Stimulated activated CD4-positive, alpha-beta T cell treated with anti-CD3 and anti-CD28 coated beads, TNF-alpha, amount 100 ng/mL, for 48 hours (primary cell): ENCODE measurements at places on chromosomes 3 and 15.

GRCh38 chr3:153980252-153980590, 141.0 kb upstream of the ARHGEF26 start:
- no peak for DNase-seq

GRCh38 chr3:148187296-148187695, 510.4 kb upstream of the AGTR1 start:
- no peak for DNase-seq

- DNase-seq: no peak
These were observed 31.1 kb upstream of the HHATL start for GRCh38 chr3:42733501-42734262.

DNA sequence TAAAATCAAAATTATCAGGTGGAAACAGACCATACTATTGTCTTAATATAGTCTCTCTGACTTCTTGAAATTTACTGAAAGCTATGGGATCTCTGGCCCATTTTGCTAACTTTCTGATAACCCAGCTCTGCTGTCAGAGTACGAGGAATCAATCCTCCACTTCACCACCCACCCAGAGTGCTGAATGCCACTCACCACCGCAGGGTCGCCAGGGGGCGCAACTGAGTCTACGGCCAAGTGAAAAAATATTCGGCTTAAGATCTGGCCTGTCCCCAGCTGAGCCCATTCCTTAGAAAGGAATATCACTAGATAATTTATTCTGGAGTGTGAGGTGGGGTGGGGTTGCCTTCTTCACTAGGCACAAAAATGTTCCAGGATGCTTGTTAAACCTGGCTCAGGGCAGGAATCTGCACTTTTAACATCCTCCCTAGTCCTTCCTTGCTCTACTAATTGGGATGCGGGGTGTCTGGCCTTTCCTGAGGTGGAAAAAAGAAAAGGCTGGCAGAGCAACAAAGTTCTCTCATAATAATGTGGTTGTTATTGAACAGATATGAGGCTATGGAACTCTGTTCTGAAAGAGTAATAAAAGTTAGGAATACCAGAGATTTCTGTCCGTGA, 520.6 kb downstream of the MFSD1 start:
- DNase-seq: peak; percentile 9

DNA sequence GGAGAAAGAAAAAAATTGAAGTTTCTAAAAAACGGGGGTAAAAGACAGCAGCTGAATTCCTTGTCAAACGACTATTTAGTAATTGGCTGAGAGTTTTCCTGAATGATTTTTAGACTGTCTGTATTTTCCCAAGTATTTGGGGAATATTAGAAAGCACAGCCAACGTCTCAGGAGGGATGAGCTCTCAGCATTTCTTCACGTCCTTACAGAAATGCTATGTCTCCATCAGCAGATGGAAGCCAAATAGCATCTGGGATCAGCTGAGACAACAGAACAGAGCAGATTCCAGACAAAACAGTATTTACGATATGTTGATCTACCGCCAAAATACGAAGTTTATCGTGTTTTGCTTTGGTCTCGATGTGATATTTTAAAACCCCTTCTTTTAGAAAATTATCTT, 5.3 kb upstream of the TMC3 start:
- no peak for DNase-seq

DNA sequence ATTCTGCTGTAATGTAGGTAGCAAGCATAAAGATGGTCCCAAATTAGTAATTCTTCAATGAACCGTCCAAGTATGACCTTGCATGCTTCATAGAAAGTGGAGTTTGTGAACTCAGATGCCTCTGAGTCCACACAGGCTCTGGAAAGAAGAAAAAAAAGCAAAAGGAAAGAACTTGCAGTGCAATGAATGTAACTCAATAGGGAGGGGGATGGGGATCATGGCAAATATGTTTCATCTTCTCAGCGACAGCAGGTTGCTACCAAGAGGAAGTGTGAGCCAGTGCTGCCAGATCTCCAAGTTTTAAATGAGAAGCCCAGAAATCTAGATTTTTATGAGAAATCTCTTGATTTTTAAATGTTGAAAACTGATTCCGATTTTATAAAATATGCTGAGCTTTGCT, 50.3 kb downstream of the IL20RB start:
- DNase-seq: no peak

- DNase-seq: no peak
These were observed 7.6 kb upstream of the C3orf38 start for GRCh38 chr3:88142094-88142624.

GRCh38 chr3:143429628-143430514, 310.3 kb downstream of the CHST2 start:
- no peak for DNase-seq

DNA sequence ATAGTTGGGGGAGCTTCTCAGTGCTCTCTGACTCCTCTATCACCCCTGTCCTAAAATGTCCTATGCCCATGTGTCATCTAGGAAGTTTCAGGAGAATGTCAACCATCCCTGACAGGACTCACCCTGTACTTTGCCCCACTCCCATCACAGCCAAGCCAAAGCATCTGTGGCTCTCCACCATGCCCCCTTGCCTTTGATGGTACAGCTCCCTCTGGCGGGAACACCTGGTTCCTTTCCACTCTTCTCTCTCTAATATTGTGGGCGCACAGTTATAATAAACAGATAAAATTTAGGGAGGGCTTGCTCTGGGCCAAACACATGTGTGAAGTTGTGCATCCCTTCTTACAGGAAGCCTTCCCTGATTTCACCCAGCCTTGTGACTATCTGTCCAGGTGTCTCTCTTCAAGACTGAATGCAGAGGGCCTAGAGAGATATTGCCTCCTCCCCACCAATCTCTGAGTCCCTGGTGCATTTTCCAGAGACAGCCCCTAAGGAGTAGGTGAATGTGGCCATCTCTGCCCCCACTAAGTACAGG, 62.8 kb downstream of the ISG20 start:
- no peak for DNase-seq

- no peak for DNase-seq
These were observed 71.3 kb upstream of the THSD4 start for GRCh38 chr15:71044006-71044405.

DNA sequence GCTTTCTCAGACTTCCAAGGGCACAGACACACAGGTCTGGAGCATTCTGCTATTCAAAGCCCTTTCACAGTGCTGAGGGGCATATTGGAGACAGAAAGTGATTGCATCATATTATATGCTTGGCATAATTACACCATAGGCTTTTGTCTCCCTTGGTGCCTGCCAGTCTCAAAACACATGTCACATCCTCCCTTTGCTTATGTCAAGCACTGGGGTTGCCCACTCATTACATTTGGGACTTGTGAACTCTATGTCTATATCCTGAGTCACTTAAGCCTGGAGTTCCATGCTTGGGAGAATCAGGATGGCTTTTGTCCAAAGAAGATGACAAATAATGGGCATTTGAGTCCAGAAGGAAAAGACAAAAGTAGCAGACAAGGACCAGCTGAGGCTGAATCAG, 12.3 kb upstream of the PDZRN3 start:
- DNase-seq: no peak

- DNase-seq: no peak
These were observed 319.6 kb downstream of the ZBTB20 start for GRCh38 chr3:114827495-114827894.

GRCh38 chr3:45741742-45742460, 52.7 kb downstream of the SACM1L start:
- no peak for DNase-seq

DNA sequence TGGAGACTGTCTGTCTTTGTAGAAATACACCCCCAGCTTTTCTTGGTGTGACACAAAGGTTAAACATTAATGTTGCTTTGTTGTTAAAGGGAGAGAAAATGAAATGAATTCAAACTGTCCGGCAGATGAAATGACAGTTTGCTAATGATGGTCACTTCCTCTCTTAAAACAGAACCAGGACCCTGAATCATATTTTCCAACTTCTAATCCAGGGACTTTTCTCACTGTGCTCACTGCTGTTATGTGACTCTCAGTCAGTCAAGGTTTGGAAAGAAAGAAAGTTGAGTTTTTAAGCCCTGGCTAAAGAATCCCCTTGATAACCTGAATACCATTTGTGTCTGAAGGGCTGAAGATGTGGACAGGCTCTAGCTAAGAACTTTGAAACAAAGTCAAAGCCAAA, 215.8 kb downstream of the AGBL1 start:
- no peak for DNase-seq

DNA sequence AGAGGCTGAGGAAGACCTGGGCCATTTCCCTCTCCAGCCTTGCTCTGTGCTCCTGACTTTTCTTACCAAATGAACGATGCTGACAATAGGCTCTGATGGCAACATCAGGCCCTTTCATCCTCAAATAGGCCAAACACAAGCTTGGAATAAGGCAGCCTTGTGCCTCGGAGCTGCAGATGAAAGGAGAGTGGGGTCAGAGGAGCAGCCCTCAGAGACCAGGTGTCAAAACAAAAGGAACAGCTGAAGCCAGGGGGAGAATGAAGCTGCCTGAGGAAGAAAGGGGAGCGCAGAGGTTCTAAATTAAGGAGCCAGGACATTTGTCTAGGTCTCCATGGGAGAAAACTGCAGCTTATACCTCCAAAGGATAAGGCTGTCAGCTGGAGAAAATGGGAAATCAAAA, 5.1 kb downstream of the BFSP2 start:
- DNase-seq: no peak

- no peak for DNase-seq
These were observed 167.7 kb upstream of the NECTIN3 start for GRCh38 chr3:110903771-110904519.

GRCh38 chr3:112755845-112756613, 90.6 kb downstream of the CD200R1L start:
- no peak for DNase-seq

- DNase-seq: no peak
These were observed 134.2 kb downstream of the WDR72 start for GRCh38 chr15:53625260-53625659.

GRCh38 chr3:132262956-132263355, 54.3 kb upstream of the ACP3 start:
- no peak for DNase-seq

- no peak for DNase-seq
These were observed 146.1 kb downstream of the LRTM1 start for GRCh38 chr3:54781728-54782127.
